A375 (cell line): ENCODE measurements at places on chromosomes 7 and 10. TPM values are rescaled to one million over a fixed set of nuclear protein-coding genes. Genes with fewer than 3 reads are reported as not detected.

The FKBP9 gene
- total RNA-seq: 94.3 and 101 TPM in 2 replicates

The IFIT1B gene
- not detected in 2 replicates for total RNA-seq

The FBXL13 gene
- total RNA-seq: 0.64 and 0.93 TPM in 2 replicates

The NPSR1 gene
- total RNA-seq: not detected in 2 replicates

The RNF148 gene
- 0.87 and 1.1 TPM in 2 replicates for total RNA-seq

The IFIT1 gene
- 0.79 and 2.8 TPM in 2 replicates for total RNA-seq

The TDRD1 gene
- not detected in 2 replicates for total RNA-seq

The CYP3A5 gene
- total RNA-seq: 0.11 and 0.32 TPM in 2 replicates

The NRBF2 gene
- total RNA-seq: 6.8 and 10.0 TPM in 2 replicates

The HOXA7 gene
- total RNA-seq: not detected in 2 replicates

The LRRN3 gene
- not detected in 2 replicates for total RNA-seq

The MUC3A gene
- not detected in 2 replicates for total RNA-seq

The VENTX gene
- not detected in 2 replicates for total RNA-seq

The TMEM248 gene
- 51.9 and 74.5 TPM in 2 replicates for total RNA-seq

The GPR85 gene
- total RNA-seq: 0.74 and 0.83 TPM in 2 replicates

The ANXA7 gene
- total RNA-seq: 30.1 and 39.1 TPM in 2 replicates

The APBB1IP gene
- total RNA-seq: not detected in 2 replicates

The NUDT13 gene
- total RNA-seq: 1.3 TPM in 2 replicates

The SFRP5 gene
- total RNA-seq: 0.05 and 0.94 TPM in 2 replicates

The AKAP9 gene
- 51.9 and 57.1 TPM in 2 replicates for total RNA-seq

The CFAP46 gene
- not detected in 2 replicates for total RNA-seq

The SPDYE2B gene
- not detected in 2 replicates for total RNA-seq

The FBXO24 gene
- 0.69 and 3.8 TPM in 2 replicates for total RNA-seq

The MYOF gene
- total RNA-seq: 142 and 148 TPM in 2 replicates

The GHRHR gene
- total RNA-seq: not detected in 2 replicates
